Right cardiac atrium (tissue), 5 donors: ENCODE measurements at places on chromosomes 4 and X. TPM values are rescaled to one million over a fixed set of nuclear protein-coding genes. Genes with fewer than 3 reads are reported as not detected.

Gene IRS4
- not detected for total RNA-seq

Gene H2AZ1
- total RNA-seq = 96.2 TPM

Gene SUPT20HL1
- not detected for total RNA-seq

Gene AFM
- not detected for total RNA-seq

Gene MAGEB1
- total RNA-seq = not detected

Gene TRPC3
- total RNA-seq = 0.15 TPM
